ENCODE measurements at places on chromosomes 1 and 21.
A peak's percentile ranks its signal among the peaks of the same experiment; 100 is the strongest.

- H3K27ac ChIP-seq: no peak overlapping the region
- no peak for DNase-seq
- H3K36me3 ChIP-seq: no peaks in the 10 kb centered on the region
- H3K4me1 ChIP-seq: no peaks in the 10 kb centered on the region
Measured at GRCh38 chr1:169577981-169578738, 8.1 kb downstream of the F5 start.

DNA sequence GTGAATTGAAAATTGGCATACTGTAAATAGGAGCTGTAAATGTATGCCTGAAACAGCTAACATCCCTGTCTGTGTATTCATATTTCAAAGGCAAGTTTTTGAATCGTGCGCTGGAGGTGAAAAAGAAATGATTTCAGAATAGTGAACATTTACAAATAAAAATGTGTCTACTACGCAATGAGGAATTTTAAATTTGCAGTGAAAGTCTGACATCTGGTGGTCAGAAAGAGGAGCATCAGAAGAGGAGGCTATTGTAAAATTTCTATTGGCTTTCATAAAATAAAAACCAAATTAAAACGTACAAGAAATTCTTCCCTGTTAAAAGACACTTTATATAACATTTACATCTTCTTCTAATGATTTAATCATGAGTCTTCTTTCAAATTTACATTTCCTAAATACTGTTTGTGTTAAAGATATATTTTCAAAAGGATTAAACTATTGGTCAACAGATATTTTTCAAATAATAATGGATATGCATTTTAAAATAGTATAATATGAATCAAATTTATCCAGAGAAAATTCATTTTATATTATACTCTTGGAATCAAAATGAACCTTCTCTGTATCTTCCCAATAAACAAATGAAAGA is 113.7 kb upstream of the RRP15 start:
- no peak overlapping the region for H3K4me3 ChIP-seq
- H3K27ac ChIP-seq: no peak overlapping the region
- H3K4me1 ChIP-seq: no peaks in the 10 kb centered on the region
- no peaks in the 10 kb centered on the region for H3K36me3 ChIP-seq

- no peaks in the 10 kb centered on the region for H3K36me3 ChIP-seq
- no peaks in the 10 kb centered on the region for H3K4me1 ChIP-seq
Measured at GRCh38 chr1:121519042-121519755, 334.4 kb downstream of the SRGAP2C start.

GRCh38 chr1:51559501-51559900 is 40.4 kb upstream of the EPS15 start:
- no peaks in the 10 kb centered on the region for H3K36me3 ChIP-seq
- H3K4me3 ChIP-seq: no peak overlapping the region
- H3K27ac ChIP-seq: no peak overlapping the region
- H3K27me3 ChIP-seq: no peaks in the 10 kb centered on the region
- H3K4me1 ChIP-seq: peaks cover 29% of the 10 kb centered on the region

DNA sequence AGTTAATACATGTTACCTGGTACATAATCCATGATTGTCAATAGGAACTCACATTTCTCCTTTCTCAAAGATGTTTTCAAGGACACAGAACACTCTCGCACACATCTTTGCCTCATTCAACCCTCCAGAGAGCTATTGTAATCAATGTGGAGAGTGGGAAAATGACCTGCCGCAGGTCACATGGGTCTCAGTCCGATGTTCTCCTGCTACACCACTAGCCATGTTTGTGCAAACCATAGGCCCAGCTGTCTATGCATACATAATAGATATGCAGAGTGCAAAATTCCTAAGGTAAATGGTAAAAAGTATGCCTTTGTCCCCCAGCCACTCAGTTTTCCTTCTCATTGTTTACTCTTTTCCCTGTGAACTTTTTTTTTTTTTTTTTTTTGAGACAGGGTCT is 89.2 kb downstream of the ADSS2 start:
- H3K4me1 ChIP-seq: no peaks in the 10 kb centered on the region
- H3K27me3 ChIP-seq: no peaks in the 10 kb centered on the region
- no peak overlapping the region for H3K27ac ChIP-seq
- DNase-seq: no peak

DNA sequence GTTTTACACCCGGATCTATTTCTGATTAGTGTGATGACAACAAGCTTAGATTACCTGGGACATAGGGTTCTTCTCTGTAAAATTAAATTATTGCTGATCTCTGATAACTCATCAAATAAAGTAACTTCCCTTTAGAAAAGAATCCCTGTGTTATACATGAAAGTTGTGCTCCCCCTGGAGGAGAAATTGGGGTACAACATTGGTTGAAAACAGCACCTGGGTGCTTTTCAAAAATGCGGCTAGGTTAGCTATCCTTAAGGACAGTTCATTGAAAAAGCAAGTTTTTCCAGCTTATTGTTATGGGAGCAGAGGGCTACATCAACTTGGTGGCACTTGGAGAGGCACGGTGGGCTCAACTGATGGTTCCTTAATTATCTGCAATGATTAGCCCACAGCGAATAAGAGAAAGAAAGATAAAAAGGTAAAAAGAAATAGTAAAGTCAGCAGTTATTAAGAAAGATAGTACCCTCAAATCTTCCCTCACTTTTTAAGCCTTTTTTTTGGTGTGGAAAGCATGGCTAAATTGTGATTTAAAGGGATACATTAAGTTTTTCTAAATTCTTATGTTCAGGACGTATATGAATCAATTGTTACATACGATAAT is 97.8 kb downstream of the FMN2 start:
- H3K36me3 ChIP-seq: no peaks in the 10 kb centered on the region
- DNase-seq: no peak
- no peak overlapping the region for H3K27ac ChIP-seq
- no peak overlapping the region for H3K4me3 ChIP-seq

- H3K36me3 ChIP-seq: 0 out of 2 replicates have a peak, but pooled peaks cover 4% of the 10 kb centered on the region
- H3K27ac ChIP-seq: no peak overlapping the region
- H3K4me1 ChIP-seq: no peaks in the 10 kb centered on the region
- DNase-seq: no peak
- no peak overlapping the region for H3K4me3 ChIP-seq
- H3K27me3 ChIP-seq: no peaks in the 10 kb centered on the region
Measured at GRCh38 chr1:86352086-86352485, 44.0 kb downstream of the ODF2L start.

GRCh38 chr1:102693345-102693744 is 415.0 kb downstream of the COL11A1 start:
- H3K4me3 ChIP-seq: no peak overlapping the region
- no peaks in the 10 kb centered on the region for H3K27me3 ChIP-seq
- no peak for DNase-seq
- H3K27ac ChIP-seq: no peak overlapping the region
- H3K36me3 ChIP-seq: no peaks in the 10 kb centered on the region

GRCh38 chr1:220825819-220826551 is 39.3 kb downstream of the MTARC1 start:
- no peak overlapping the region for H3K4me3 ChIP-seq
- no peak overlapping the region for H3K27ac ChIP-seq
- H3K4me1 ChIP-seq: no peaks in the 10 kb centered on the region
- no peaks in the 10 kb centered on the region for H3K36me3 ChIP-seq
- no peak for DNase-seq

- no peak overlapping the region for H3K4me3 ChIP-seq
- no peaks in the 10 kb centered on the region for H3K4me1 ChIP-seq
- H3K36me3 ChIP-seq: no peaks in the 10 kb centered on the region
- no peak overlapping the region for H3K27ac ChIP-seq
- DNase-seq: no peak
- H3K27me3 ChIP-seq: no peaks in the 10 kb centered on the region
Measured at GRCh38 chr21:27157097-27157496, 190.2 kb upstream of the ADAMTS5 start.

DNA sequence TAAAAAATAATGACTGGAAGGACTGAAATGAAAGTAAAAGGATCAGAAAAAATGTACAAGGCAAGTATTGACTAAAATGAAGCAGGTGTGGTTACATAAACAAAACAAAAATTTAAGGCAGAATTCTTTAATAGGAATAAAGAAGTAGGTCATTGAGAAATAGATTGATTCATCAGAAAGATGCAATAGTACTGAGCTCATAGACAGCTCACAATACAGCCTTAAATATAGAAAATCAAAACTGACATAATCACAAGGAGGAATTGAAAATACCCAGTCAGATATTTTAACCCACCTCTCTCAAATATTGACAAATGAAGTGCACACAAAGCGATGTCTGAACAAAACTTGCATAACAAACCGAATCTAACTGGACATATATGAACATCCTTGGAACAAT is 366.8 kb upstream of the DPYD start:
- no peaks in the 10 kb centered on the region for H3K36me3 ChIP-seq
- no peaks in the 10 kb centered on the region for H3K27me3 ChIP-seq
- DNase-seq: no peak
- no peak overlapping the region for H3K4me3 ChIP-seq
- H3K4me1 ChIP-seq: no peaks in the 10 kb centered on the region
- no peak overlapping the region for H3K27ac ChIP-seq

DNA sequence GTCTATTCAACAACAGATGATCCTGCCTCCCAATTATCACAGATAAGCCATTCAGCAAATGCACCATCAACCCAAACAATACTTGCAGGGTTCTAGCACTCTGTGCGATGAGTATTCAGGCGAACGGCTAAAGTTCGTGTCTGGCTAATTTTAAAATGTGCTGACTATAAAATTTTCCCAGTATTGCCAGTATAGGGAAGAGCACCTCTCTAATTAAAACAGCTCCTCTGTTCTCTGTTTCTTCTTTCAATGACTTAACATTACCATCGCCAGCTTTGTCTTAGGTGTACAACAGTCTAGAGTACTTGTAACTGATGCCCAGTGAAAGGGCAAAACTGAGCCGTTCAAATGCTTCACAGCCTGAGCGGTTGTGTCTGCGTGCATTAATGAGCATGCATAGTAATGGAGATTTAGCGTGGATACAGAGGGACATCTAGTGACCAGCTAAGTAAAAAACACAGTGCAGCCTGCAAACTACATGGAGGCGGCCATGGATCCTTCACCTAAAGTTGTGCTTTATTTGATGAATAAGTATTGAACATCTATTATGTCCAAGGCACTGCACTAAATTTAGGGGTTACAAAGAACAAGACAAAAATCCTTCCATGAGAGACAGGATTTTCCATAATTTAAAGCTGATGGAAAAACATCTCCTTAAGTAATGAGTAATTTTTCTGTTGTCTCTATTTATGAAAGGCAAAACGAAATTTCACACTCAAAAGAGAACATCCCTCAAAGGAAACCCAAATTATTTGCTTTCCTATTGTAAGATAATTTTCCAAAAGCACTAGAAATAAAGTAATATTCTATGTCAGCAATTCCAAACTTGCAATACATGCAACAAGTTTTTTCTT is 120.0 kb downstream of the SETD4 start:
- peaks cover 5% of the 10 kb centered on the region for H3K4me1 ChIP-seq
- no peaks in the 10 kb centered on the region for H3K27me3 ChIP-seq
- peak; percentile 68 for DNase-seq
- no peak overlapping the region for H3K4me3 ChIP-seq

GRCh38 chr1:164608651-164609057 is 49.7 kb downstream of the PBX1 start:
- H3K27ac ChIP-seq: no peak overlapping the region
- no peaks in the 10 kb centered on the region for H3K36me3 ChIP-seq
- no peaks in the 10 kb centered on the region for H3K27me3 ChIP-seq
- DNase-seq: no peak
- H3K4me3 ChIP-seq: no peak overlapping the region
- H3K4me1 ChIP-seq: peaks cover 29% of the 10 kb centered on the region

- H3K4me3 ChIP-seq: no peak overlapping the region
- no peaks in the 10 kb centered on the region for H3K36me3 ChIP-seq
- H3K27me3 ChIP-seq: 0 out of 2 replicates have a peak, but pooled peaks cover 4% of the 10 kb centered on the region
- H3K27ac ChIP-seq: no peak overlapping the region
- no peak for DNase-seq
- no peaks in the 10 kb centered on the region for H3K4me1 ChIP-seq
Measured at GRCh38 chr1:48216313-48216712, 6.2 kb upstream of the SLC5A9 start.

- H3K27ac ChIP-seq: no peak overlapping the region
- DNase-seq: no peak
Measured at GRCh38 chr1:13540866-13541265, 27.1 kb upstream of the LRRC38 start.

GRCh38 chr1:37038227-37039093 is 4.1 kb upstream of the GRIK3 start:
- H3K27me3 ChIP-seq: peaks cover 38% of the 10 kb centered on the region
- no peaks in the 10 kb centered on the region for H3K4me1 ChIP-seq
- no peak overlapping the region for H3K27ac ChIP-seq
- H3K36me3 ChIP-seq: no peaks in the 10 kb centered on the region

GRCh38 chr1:112429749-112430148 is 33.7 kb downstream of the CTTNBP2NL start:
- no peaks in the 10 kb centered on the region for H3K27me3 ChIP-seq
- H3K4me1 ChIP-seq: no peaks in the 10 kb centered on the region
- no peak overlapping the region for H3K27ac ChIP-seq
- DNase-seq: no peak
- no peaks in the 10 kb centered on the region for H3K36me3 ChIP-seq
- H3K4me3 ChIP-seq: no peak overlapping the region

GRCh38 chr1:173300061-173301044 is 93.2 kb upstream of the TNFSF4 start:
- no peak overlapping the region for H3K4me3 ChIP-seq
- no peaks in the 10 kb centered on the region for H3K4me1 ChIP-seq
- H3K27me3 ChIP-seq: no peaks in the 10 kb centered on the region
- H3K36me3 ChIP-seq: no peaks in the 10 kb centered on the region

DNA sequence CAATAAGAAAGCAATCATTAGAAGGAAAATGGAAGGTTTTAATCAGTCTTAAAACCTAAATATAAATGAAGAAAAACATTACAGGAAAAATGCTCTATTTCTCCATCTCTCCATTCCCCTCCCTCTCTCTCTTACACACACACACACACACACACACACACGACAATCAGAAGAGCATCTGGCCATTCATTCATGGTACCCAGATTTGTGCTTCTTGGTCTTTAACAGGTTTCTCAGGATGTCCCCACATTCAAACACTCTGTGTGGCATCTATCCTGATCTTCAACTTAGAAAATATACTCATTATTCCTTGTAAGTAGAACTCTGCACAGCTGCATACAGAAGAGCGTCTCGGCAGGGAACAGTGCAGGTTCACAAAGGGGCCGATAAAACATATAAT is 779 bp downstream of the LRRC40 start:
- DNase-seq: no peak
- peaks cover 9% of the 10 kb centered on the region for H3K4me1 ChIP-seq
- H3K27me3 ChIP-seq: no peaks in the 10 kb centered on the region
- peaks cover 5% of the 10 kb centered on the region for H3K36me3 ChIP-seq
- H3K27ac ChIP-seq: no peak overlapping the region

GRCh38 chr1:161218301-161219077 is 3.4 kb downstream of the FCER1G start:
- no peak for DNase-seq
- H3K36me3 ChIP-seq: peaks cover 12% of the 10 kb centered on the region
- H3K4me3 ChIP-seq: no peak overlapping the region
- H3K27me3 ChIP-seq: no peaks in the 10 kb centered on the region

- H3K27me3 ChIP-seq: no peaks in the 10 kb centered on the region
- no peak overlapping the region for H3K4me3 ChIP-seq
- no peak overlapping the region for H3K27ac ChIP-seq
- H3K36me3 ChIP-seq: no peaks in the 10 kb centered on the region
- no peaks in the 10 kb centered on the region for H3K4me1 ChIP-seq
Measured at GRCh38 chr1:115476616-115477015, 138.6 kb upstream of the NGF start.
